Central memory CD4-positive, alpha-beta T cell (primary cell): ENCODE measurements at places on chromosomes 7 and 10.

DNA sequence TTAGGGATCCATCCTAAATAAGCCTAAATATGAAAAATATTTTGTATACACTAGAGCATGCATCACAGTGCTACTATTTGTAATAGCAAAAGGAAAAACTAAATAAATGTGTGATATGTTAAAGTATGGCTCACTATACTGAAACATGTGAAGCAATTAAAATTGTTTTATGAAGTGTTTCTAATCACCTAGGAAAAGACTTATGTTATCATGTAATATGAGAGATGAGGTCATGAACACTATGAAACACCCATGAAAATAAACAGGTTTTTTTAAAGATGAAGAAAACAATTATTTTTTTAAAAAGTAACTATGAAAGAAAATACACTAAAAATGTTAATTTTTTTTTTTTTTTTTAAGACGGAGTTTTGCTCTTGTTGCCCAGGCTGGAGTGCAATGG lies 16.8 kb upstream of the ARHGAP12 start:
- no peak for DNase-seq

GRCh38 chr10:79027147-79028055 lies 41.4 kb upstream of the ZMIZ1 start:
- no peak for DNase-seq

DNA sequence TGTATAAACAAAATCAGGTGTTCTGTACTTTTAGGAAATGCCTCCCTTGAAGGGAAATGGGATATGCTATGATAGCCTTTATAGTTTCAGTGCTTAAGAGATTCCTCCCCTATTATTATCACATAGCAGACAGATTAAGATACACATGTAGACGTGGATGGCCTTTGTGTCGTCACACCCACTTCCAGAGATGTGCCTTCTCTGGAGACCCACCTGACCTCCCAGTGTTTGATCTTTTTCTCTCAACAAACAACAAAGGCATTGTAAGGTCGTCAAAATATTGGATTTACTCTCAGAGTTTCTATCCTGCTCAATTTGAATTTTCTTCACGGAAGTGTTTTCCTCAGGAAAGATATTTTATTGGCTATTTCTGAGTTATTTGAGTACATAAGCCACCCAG lies 25.7 kb upstream of the C1GALT1 start:
- DNase-seq = no peak

GRCh38 chr7:17304926-17305325 lies 6.5 kb downstream of the AHR start:
- DNase-seq = peak; percentile 47

DNA sequence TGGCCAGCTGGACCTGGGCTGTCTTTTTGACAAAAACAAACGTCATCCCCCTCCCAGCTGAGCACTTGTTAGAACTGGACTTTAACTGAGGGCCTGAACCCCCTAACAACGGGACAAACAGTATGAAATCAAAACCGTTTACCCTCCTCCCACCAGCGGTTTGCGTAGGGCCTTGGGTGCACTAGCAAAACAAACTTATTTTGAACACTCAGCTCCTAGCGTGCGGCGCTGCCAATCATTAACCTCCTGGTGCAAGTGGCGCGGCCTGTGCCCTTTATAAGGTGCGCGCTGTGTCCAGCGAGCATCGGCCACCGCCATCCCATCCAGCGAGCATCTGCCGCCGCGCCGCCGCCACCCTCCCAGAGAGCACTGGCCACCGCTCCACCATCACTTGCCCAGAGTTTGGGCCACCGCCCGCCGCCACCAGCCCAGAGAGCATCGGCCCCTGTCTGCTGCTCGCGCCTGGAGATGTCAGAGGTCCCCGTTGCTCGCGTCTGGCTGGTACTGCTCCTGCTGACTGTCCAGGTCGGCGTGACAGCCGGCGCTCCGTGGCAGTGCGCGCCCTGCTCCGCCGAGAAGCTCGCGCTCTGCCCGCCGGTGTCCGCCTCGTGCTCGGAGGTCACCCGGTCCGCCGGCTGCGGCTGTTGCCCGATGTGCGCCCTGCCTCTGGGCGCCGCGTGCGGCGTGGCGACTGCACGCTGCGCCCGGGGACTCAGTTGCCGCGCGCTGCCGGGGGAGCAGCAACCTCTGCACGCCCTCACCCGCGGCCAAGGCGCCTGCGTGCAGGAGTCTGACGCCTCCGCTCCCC lies at the start of gene IGFBP1:
IGFBP1 (plus strand) TSS at position 304 of the 808 bp plus-strand sequence; CDS start at position 469, 165 bp downstream.
- DNase-seq = no peak

DNA sequence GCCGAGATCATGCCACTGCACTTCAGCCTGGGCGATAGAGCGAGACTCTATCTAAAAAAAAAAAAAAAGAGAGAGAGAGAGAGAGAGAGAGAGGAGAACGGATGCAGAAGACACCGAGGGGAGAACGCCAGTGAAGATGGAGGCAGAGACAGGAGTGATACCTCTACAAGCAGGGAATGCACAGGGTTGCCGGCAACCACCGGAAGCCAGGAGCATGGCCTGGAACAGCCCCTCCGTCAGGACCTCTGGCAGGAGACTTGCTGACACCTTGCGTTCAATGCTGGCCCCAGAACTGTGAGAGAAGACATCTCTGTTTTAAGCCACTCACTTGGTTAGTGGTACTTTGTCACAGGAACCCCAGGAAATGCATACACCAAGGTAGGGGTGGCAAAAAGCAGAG lies 38.1 kb upstream of the DUSP5 start:
- no peak for DNase-seq

GRCh38 chr7:85600395-85600794 lies 413.5 kb upstream of the SEMA3D start:
- no peak for DNase-seq

DNA sequence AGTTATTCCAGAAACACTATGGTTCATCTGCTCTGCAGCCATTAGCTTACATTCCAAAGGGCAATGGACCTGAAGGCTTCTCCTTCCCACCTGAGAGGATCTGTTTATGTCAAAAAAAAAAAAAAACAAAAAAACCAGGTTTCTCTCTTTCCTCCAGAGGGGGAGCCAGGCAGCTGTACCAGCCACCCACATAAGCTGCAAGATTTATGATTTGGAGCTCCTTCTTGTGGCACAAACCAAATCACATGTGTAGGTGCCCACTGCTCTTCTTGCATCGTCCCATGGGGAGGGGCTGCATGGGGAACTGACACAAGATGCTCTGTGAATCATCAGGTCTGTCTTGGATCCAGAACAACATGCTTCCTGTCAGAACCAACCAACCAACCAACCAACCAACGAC lies 231.6 kb upstream of the IGFBP3 start:
- no peak for DNase-seq

DNA sequence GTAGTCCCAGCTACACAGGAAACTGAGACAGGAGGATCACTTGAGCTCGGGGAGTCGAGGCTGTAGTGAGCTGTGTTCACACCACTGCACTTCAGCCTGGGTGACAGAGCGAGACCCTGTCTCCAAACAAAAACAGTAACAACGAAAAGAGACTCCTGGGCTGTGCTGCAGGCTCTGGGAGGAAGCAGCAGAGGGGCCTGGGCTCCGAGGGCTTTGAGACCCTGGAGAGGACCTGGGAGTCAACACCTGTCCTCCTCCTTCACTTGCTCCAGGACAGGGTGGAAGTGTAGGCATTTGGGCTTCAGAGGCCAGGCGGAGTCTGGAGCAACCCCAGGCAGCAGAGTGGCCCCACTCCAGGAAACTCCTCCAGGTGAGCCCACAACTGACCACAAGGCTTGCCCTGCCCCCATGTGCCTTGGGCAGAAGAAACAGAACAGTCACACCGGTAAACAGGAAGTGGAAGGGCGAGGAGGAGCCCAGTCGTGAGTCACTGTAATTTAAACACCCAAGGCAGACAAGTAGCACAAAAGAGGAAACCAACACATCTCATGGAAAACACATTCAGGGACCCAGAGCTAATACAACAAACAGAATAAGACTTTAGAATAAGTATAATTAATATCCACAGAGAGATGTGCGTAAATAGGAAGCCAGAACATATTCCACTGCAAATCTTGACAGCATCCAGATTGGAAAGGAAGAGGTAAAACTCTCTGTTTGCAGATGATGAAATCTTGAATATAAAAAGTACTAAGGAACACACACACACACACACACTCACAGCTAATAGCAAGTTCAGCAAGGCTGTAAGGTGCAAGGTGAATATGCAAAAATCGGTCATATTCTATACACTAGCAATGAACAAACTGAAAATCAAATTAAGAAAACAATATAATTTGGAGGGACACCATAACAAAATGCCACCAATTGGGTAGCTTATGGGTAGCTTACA lies 20.5 kb upstream of the RASGEF1A start:
- peak; percentile 46 for DNase-seq

GRCh38 chr7:73799282-73800141 lies 29.4 kb upstream of the CLDN3 start:
- DNase-seq = no peak

GRCh38 chr7:74656441-74656836 lies 1.1 kb upstream of the GTF2I start:
- peak; percentile 48 for DNase-seq

DNA sequence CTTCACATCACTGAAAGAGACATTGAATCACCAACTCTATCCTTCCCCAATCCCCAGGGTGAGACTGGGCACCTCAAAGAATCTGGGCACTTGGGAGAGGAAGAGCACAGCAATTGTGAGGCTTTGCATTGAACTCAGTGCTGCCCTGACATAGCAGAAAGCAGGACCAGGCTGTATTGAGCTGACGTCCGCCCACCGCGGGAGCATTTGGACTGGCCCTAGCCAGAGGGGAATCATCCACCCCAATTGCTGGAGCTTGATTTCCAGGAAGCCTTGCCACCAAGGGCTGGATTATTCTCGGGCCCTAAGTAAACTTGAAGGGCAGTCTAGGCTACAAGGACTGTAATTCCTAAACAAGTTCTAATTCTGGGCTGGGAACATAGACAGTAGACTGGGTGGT lies 416.3 kb upstream of the PHF14 start:
- DNase-seq = no peak

DNA sequence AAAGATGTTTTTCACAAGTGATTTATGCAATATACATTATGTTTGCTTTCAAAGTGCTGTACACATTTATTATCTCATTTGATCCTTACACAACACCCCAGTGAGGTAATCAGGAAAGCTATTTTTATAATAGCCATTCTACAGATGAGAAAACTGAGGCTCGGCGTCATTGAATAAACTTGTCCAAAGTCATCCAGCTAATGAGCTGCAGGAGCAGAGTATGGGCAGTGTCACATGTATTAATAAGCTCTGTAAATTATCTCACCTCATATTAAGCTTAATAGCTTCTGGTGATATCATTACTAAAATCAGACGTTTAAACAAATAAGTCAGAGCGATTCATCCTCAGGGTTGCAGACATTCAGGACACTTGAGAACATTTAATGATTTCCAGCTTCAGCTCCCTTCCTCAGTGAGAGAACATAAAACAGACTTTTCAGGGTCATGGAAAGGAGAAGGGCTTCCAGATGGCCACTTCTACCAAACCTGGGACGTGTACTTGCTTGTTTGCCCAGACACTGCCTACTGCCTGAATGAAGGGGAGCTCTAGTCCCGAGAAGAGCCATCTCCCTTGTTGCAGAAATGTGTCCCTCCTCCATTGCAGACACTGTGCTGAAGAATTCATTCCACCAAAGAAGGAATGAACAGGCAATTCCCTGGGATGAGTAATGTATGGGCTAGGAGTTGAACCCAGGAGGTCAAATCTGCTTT lies 20.5 kb upstream of the FZD1 start:
- DNase-seq = no peak

GRCh38 chr7:18667466-18667865 lies 171.9 kb downstream of the HDAC9 start:
- DNase-seq = no peak

DNA sequence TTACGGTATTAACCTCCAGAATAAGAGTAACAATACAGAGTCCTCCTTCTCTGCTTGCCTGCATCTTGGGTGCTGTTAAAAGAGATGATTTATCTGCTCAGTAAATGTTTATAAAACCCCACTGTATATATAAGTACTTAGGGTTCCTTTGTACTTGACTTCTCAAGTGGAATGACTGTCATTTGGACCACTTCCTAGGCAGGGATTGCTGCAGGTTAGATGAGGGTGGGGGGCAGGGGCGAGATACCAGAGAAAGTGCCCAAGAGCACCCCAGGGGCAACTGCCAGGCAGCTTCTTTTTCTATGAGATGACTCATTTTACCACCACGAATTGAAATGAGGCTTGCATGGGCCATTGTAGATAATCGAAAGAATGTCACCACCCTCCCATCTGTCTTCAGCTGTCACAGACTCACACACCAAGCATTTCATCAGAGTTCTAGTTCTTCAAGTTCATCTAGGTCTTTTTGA lies 421.9 kb upstream of the GALNT17 start:
- no peak for DNase-seq

DNA sequence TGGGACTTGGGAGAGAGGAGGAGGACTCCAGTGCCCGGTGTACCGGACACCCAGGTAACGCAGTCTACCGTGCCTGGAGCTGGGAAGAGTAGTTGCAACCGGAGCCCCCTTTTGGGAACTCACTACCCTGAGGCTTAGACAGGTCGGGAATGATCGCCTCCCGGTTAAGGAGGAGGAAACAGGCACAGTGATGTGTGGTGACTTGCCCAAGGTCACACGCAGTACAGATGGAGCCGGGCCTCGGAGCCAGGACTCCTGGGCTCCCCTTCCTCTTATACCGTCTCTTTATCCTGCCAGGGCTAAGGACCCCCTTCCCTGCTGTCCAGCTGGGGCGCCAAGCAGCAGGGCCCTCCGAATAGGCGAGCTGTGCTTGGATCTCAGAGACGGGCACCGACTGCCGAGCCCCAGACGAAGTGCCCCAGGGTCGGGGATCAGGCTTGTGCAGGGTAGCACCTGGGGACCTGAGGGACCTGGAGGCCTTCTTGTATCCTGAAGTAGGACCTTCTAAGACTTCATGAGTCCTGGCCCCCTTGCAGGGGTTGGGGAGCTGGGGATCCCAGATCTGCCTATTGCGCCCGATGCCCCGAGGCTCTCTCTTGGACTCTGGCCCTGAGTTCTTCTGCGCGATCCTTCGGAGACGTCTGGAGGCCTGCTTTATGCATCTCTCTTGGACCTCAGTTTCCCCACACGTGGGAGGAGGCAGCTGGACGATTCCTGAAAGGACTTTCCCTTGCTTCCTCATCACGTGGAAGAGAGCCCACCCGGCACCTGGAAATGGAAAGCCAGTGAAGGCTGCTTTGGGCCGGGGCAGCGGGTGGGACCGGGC lies 767 bp upstream of the CYP26A1 start:
- DNase-seq = no peak

- DNase-seq = no peak
These were observed 49.4 kb upstream of the KLF6 start for GRCh38 chr10:3834404-3834803.

- DNase-seq = peak; percentile 86
These were observed at the start of gene MTURN for GRCh38 chr7:30134611-30135300. Gene MTURN (plus strand): TSS chr7:30134986. CDS start chr7:30135137, 151 bp downstream.
